ENCODE measurements at places on chromosomes 11 and 22. TPM values are rescaled to one million over a fixed set of nuclear protein-coding genes. Genes with fewer than 3 reads are reported as not detected.

Gene CCDC116
- 0.97 TPM for total RNA-seq

Gene MMP27
- not detected for total RNA-seq

DNA sequence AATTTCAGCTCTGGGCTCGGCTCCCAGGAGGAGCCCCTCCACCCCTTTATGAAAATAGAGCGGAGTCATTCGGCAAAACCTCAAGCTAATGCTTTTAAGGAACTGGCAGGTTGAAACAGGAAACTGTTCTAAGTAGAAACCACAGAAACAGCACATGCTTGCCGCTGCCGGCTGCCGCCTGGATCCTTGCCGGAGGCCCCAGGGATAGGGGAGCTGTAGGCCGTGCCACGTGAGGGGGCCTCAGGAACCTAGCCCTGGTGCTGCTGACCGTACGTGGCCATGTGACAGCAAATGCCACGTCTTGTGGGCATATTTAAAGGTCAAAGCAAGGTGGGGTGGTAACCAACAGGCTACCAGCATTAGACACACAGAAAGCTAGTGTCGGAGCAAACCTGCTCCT lies 77.9 kb upstream of the TIMP3 start:
- peak; percentile 59 for DNase-seq
- peak overlapping the region; percentile 79 for H3K27ac ChIP-seq
- H3K4me3 ChIP-seq = peak overlapping the region; percentile 26

- H3K27me3 ChIP-seq = no peaks in the 10 kb centered on the region
- no peak overlapping the region for H3K4me3 ChIP-seq
- H3K36me3 ChIP-seq = no peaks in the 10 kb centered on the region
- H3K4me1 ChIP-seq = no peaks in the 10 kb centered on the region
- DNase-seq = no peak
Observed at GRCh38 chr22:42560381-42560780, 6.6 kb downstream of the SERHL2 start.

DNA sequence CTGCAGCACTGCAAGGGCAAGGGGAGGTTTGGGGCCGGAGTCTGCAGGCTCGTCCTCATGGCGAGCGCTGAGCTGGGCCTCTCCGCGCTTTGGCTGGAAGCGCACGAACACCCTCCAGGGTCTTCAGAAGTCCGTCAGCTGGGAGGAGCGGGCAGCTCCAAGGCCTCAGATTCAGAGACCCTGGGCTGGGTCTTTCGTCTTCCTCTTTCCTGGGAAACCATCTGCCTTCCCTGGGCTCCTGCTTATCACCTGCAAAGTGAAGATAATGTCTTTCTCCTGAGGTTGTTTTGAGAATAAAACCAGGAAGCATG lies 525.6 kb downstream of the BRD1 start:
- no peaks in the 10 kb centered on the region for H3K36me3 ChIP-seq
- H3K4me3 ChIP-seq = no peak overlapping the region
- no peak overlapping the region for H3K27ac ChIP-seq
- no peaks in the 10 kb centered on the region for H3K4me1 ChIP-seq
- no peaks in the 10 kb centered on the region for H3K27me3 ChIP-seq
- DNase-seq = no peak

DNA sequence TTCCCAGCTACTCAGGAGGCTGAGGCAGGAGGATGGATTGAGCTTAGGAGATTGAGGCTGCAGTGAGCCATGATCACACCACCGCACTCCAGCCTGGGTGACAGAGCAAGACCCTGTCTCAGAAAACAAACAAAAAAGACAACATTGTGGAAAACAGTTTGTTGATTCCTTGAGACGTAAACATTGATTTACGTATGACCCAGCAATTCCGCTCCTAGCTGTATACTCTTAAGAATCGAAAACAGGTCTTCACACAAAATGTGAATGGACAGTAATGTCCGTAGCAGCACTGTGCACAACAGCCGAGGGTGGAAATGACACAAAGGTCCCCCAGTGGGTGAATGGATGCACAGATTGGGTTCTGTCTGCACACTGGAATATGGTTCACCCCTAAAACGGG lies 49.3 kb downstream of the LRP5 start:
- peaks cover 11% of the 10 kb centered on the region for H3K4me1 ChIP-seq
- no peak overlapping the region for H3K4me3 ChIP-seq
- DNase-seq = no peak
- peaks cover 20% of the 10 kb centered on the region for H3K36me3 ChIP-seq
- no peak overlapping the region for H3K27ac ChIP-seq

DNA sequence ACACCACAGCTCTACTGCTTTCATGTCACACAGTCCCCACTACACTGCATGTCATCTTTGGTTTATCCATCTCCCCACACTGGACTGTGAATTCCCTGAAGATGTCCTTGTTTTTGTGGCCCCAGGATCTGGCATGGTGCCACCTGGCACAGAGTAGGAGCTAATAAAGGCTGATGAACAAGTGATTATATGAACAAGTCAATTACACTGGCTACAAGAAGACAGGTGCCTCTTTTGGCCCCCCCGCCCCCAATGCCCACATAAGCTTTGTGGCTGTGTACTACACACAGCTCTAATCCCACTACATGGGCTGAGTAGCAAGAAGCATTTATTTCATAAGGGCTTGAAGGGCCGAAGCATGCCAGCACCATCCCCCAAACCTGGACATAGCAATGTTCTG lies 24.7 kb downstream of the PLEKHA7 start:
- H3K4me1 ChIP-seq = peaks cover 26% of the 10 kb centered on the region
- H3K27ac ChIP-seq = no peak overlapping the region
- H3K27me3 ChIP-seq = no peaks in the 10 kb centered on the region
- DNase-seq = no peak

DNA sequence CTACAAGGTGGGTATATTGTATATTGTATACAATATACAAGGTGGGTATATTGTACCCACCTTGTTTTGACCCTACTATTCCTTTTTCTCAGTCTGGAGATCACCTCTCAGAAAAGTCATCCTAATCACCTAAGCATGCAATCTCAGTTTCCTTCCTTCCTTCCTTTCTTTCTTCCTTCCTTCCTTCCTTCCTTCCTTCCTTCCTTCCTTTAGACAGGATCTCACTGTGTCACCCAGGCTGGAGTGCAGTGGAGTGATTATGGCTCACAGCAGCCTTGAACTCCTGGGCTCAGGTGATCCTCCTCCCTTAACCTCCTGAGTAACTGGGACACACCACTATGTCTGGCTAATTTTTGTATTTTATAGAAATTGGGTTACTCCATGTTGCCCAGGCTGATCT lies 1.2 kb upstream of the KCNE3 start:
- no peak overlapping the region for H3K27ac ChIP-seq
- no peaks in the 10 kb centered on the region for H3K36me3 ChIP-seq
- peaks cover 45% of the 10 kb centered on the region for H3K27me3 ChIP-seq

- no peak overlapping the region for H3K27ac ChIP-seq
- H3K36me3 ChIP-seq = no peaks in the 10 kb centered on the region
- peaks cover 19% of the 10 kb centered on the region for H3K27me3 ChIP-seq
- H3K4me1 ChIP-seq = peaks cover 11% of the 10 kb centered on the region
Observed at GRCh38 chr11:1569251-1569780, 2.8 kb downstream of the DUSP8 start.

DNA sequence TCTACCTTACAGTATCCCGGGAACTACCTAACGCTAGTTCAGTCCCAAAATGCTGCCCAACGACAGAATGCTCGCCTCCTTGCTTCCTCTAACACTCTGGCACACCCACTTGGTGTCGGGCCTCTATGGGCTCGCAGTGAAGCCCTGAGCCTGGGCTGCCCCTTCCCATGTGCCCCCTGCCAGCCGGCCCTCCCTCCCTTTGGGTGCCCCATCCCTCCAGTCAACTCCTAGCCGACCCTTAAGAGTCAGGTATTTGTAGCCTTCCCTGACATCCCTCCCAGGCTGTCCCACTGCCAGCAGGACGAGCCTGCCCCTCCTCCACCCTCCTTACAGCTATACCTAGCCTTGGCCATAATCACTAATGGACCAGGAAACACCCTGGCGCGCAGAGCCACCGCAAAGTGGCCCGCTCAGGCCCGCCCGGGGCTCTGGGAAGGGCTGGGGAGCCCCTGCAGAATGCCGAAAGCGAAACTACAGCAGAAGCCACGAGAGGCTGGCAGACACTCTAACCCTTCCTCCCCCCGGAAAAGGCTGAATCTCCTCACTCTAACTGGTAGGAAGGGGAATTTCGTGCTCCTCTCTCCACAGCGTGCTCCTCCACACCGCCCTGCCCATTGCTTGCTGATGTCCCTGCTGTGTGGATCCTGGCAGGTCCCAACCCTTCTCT lies 8.2 kb downstream of the CBX7 start:
- H3K4me3 ChIP-seq = peak overlapping the region; percentile 92
- peak; percentile 76 for DNase-seq
- H3K4me1 ChIP-seq = peaks cover 29% of the 10 kb centered on the region

- H3K4me1 ChIP-seq = no peaks in the 10 kb centered on the region
- H3K27me3 ChIP-seq = no peaks in the 10 kb centered on the region
- H3K36me3 ChIP-seq = no peaks in the 10 kb centered on the region
- H3K4me3 ChIP-seq = no peak overlapping the region
- no peak overlapping the region for H3K27ac ChIP-seq
Observed at GRCh38 chr22:43823353-43823908, 11.3 kb upstream of the EFCAB6 start.

- H3K27me3 ChIP-seq = no peaks in the 10 kb centered on the region
- DNase-seq = peak; percentile 54
- peak overlapping the region; percentile 95 for H3K27ac ChIP-seq
Observed at GRCh38 chr11:118437208-118438125, 1.2 kb downstream of the KMT2A start.

Gene RASL10A
- total RNA-seq = 0.37 TPM

Gene TPBGL
- total RNA-seq = 0.06 TPM

- H3K36me3 ChIP-seq = peaks cover 7% of the 10 kb centered on the region
- no peaks in the 10 kb centered on the region for H3K27me3 ChIP-seq
- H3K27ac ChIP-seq = no peak overlapping the region
- H3K4me3 ChIP-seq = no peak overlapping the region
- no peak for DNase-seq
Observed at GRCh38 chr11:2397005-2397404, 3.5 kb upstream of the TSSC4 start.

- no peak overlapping the region for H3K27ac ChIP-seq
- peak overlapping the region; percentile 25 for H3K4me3 ChIP-seq
- peaks cover 14% of the 10 kb centered on the region for H3K27me3 ChIP-seq
Observed at GRCh38 chr22:50267591-50268390, 2.4 kb downstream of the MAPK11 start.

Gene FOLR1
- total RNA-seq = not detected

- H3K4me1 ChIP-seq = peaks cover 8% of the 10 kb centered on the region
- DNase-seq = no peak
- H3K36me3 ChIP-seq = peaks cover 2% of the 10 kb centered on the region
- no peak overlapping the region for H3K27ac ChIP-seq
- H3K27me3 ChIP-seq = no peaks in the 10 kb centered on the region
Observed at GRCh38 chr11:47056261-47056915, 119.8 kb downstream of the CSTPP1 start.

DNA sequence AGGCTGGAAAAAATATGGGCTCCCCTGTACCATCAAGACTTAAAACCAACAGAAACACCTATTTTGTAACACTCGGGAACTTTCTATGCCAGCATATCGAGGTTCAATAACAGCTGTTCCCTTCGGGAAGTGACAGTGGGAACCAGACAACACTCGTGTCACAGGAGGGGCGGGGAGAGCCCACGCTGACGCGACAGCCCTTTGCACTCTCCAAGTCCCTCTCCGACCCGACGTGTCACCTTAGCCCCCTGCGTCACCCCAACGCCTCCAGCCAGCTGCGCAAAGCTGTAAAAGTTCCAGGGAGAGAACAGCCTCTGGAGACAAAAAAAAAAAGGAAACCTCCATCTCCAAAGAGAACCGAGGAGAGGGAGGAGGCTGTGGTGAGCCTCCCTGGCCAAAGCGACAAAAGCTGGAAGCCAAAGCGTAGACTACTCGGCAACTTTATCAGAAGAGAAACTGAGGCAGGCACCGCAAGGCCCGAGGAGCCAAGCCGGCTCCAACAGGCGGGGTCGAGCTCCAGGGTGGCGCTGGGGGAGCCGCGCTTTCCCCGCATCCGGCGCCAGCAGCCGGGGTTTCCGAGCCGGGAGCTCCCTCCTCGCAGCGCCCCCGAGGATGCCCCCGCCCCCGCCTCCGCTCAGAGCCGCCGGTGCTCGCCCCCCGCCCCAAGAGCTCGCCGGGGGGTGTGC lies 751 bp downstream of the ARFGAP3 start:
- H3K4me1 ChIP-seq = peaks cover 7% of the 10 kb centered on the region
- peak overlapping the region; percentile 91 for H3K27ac ChIP-seq
- H3K27me3 ChIP-seq = no peaks in the 10 kb centered on the region
- no peaks in the 10 kb centered on the region for H3K36me3 ChIP-seq
- DNase-seq = peak; percentile 59

DNA sequence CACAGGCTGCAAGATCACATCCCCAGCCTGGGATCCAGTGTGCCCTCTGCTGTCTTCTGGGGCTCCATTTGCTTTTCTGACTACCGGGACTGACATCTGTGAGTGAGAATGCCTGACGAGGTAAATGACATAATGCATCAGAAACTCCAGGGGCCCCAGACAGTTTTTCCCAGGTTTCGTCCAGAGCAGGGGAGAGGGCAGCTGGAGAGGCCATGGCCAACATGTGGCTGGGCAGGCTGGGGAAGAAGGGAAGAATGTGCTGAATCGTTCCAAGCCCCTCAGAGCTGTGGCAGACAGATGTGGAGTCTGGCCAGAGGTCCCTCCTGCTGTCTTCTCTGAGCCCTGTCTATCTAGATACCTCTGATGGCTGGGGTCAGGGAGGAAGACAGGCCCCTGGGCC lies 163.9 kb downstream of the TRIM29 start:
- no peaks in the 10 kb centered on the region for H3K36me3 ChIP-seq
- H3K27me3 ChIP-seq = no peaks in the 10 kb centered on the region
- H3K4me3 ChIP-seq = no peak overlapping the region
- no peaks in the 10 kb centered on the region for H3K4me1 ChIP-seq
- no peak overlapping the region for H3K27ac ChIP-seq

- H3K27me3 ChIP-seq = peaks cover 7% of the 10 kb centered on the region
- H3K36me3 ChIP-seq = no peaks in the 10 kb centered on the region
- no peak overlapping the region for H3K27ac ChIP-seq
- no peak for DNase-seq
Observed at GRCh38 chr11:123314972-123315371, 115.1 kb upstream of the GRAMD1B start.

- no peaks in the 10 kb centered on the region for H3K27me3 ChIP-seq
- no peak for DNase-seq
- H3K27ac ChIP-seq = peak overlapping the region; percentile 19
- H3K4me1 ChIP-seq = peaks cover 26% of the 10 kb centered on the region
- peaks cover 23% of the 10 kb centered on the region for H3K36me3 ChIP-seq
- H3K4me3 ChIP-seq = no peak overlapping the region
Observed at GRCh38 chr22:46684706-46685105, 53.3 kb downstream of the CERK start.

Gene KLHDC7B
- total RNA-seq = 16.0 TPM

- no peaks in the 10 kb centered on the region for H3K27me3 ChIP-seq
- no peak overlapping the region for H3K27ac ChIP-seq
- no peak overlapping the region for H3K4me3 ChIP-seq
- peaks cover 25% of the 10 kb centered on the region for H3K4me1 ChIP-seq
Observed at GRCh38 chr11:121523581-121524232, 70.9 kb upstream of the SORL1-AS1 start.

Gene OR6Q1
- not detected for total RNA-seq

GRCh38 chr11:111762981-111763643 lies 3.1 kb downstream of the PPP2R1B start:
- H3K27me3 ChIP-seq = no peaks in the 10 kb centered on the region
- H3K4me1 ChIP-seq = peaks cover 36% of the 10 kb centered on the region
- H3K27ac ChIP-seq = no peak overlapping the region
- H3K36me3 ChIP-seq = peaks cover 59% of the 10 kb centered on the region

GRCh38 chr11:12889243-12889642 lies 119.9 kb upstream of the RASSF10 start:
- H3K4me1 ChIP-seq = no peaks in the 10 kb centered on the region
- no peak overlapping the region for H3K4me3 ChIP-seq
- no peak overlapping the region for H3K27ac ChIP-seq
- peaks cover 3% of the 10 kb centered on the region for H3K27me3 ChIP-seq
- H3K36me3 ChIP-seq = no peaks in the 10 kb centered on the region

- DNase-seq = no peak
- peaks cover 8% of the 10 kb centered on the region for H3K4me1 ChIP-seq
- H3K4me3 ChIP-seq = no peak overlapping the region
Observed at GRCh38 chr11:32847511-32847910, 17.8 kb downstream of the PRRG4 start.

Gene RTN4R
- total RNA-seq = 4.0 TPM

Measured in activated CD4-positive, alpha-beta T cell treated with anti-CD3 and anti-CD28 coated beads, Interleukin-2, amount 10 ng/mL, durations not matched to agents 7 days and 5 days (primary cell).